ENCODE measurements at places on chromosomes 16 and 17.

GRCh38 chr16:54285414-54286089 lies 1.0 kb downstream of the IRX3 start:
- peak; percentile 13 for DNase-seq

DNA sequence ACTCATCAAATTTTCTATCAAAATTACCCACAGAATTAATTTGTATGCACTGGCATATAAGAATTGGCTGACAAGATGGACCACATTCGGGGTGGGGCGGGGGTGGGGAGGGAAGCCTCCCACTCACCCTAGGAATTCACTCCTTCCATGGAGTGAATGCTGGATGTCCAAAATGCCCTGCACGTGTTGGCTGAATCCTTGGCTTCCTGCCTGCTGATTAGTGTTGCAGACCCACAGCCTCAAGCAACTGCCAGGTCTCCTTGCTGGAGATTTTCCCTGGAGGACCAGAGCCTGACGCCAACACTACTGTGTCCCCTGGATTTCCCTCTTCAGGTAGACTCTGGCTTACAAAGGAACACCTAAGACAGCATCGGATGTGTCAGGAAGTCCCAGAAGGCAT lies 575.7 kb upstream of the CDH11 start:
- no peak for DNase-seq

DNA sequence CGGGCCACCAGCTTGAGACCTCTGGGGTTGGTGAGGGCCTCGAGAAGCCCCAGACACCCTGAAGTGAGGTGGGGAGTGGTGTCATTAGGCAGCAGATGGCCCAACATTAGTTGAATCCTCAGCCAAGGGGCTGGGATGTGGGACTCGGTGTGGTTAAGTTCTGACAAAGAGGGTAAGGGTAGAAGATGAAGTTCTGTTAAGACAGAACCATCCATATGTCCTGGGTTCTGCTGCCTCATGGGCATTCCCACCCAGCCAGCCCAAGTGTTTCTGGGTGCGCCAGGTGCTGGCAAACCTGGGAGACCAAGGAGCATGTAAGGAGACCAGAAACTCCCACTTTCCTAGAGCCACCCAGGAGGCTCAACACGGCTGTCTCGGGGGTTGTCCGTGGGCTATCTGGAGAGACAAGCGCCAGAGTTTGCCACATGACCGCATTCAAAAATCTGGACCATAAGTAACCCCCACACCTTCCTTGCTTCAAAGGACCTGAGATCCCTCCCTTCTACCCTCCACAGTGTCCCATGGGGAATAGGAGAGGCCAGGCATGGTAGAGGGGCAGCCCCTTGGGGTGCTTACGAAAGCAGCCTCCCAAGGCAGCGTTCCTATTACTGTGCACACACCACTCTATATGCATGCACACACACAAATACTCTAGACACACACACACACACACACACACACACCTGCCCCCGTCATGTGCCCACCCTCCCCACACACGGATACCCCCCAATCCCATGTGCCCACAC lies 128.7 kb downstream of the C16orf78 start:
- DNase-seq: no peak

DNA sequence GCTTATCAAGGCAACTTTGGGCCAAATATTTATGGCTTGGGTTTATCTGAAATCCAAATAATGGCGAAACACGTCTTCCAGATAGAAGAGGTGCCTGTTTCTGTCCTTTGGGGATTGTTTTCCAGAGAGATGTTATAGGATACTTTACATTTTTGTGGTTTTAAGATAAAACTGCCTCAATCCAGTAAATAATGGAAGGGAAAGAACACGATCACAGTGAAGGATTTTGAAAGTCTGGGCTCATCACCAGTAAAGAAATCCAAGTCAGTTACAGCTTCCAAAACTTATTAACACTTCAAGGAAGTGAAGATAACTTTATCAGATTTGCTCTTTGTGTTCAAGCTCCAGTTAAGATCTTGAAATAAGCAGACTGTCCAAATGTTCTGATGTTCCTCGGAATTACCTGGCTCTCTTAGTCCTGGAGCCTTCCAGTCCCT lies 30.1 kb downstream of the DNAH2 start:
- DNase-seq: no peak

- no peak for DNase-seq
Measured at GRCh38 chr17:48006936-48007709, 30.5 kb downstream of the COPZ2 start.

DNA sequence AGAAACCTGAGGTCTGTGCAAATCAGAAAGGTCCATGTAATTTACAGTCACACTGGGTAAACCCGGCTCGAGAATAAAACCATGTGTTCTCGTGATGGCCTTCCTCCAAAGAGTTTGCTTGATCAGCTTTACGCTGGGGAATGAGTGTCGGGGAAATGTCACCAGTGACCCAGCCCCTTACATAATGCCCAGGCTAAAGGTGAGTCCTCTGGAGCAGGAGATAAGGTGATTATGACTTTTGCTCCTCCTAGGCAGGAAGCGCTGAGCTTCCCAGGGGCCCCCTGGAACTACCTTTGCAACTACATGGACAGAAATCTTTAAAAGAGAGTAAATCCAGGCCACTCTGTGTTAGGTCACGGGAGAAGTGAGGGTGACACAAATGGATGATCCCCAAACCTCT lies 15.7 kb downstream of the SLC6A4 start:
- no peak for DNase-seq

DNA sequence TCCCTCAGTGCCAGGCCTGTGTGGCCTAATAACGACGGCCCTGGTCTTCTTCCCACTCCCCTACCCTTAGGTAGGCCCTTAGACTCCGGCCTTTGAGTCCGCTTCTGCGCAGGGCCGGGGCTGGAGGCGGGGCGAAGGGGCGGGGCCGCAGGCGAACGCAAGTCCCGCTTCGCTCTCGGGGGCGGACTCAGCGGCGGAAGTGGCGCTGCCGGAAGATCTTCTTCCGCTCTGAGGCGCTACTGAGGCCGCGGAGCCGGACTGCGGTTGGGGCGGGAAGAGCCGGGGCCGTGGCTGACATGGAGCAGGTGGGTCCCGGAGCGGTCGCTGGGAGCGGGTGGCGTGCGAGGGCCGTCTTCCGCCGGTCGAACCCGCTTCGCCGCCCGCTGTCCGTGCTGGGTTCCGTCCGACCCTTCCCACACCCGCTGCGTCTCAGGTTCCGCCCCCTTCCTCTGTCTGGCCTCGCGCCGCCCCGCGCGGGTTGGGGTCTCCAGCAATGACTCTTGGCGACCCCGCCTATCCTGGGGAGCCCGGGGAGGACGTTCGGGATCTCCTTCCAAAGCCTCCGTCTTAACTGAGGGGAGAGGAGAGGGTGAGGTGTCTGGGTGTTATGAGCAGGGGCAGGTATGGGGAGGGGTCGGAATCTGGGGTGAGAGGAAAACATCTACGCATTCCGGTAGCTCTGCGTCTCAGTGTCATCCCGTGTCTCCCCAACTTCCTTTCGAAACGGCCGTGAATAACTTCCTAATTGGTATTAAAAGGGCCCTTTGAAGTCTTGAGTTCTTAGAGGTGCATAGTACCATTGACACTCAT lies at the start of gene STARD3:
STARD3 (plus strand) TSS at position 218 of the 810 bp plus-strand sequence. CDS start 16,388 bp downstream, outside the sequence.
- peak; percentile 91 for DNase-seq

GRCh38 chr16:80403894-80404293 lies 136.9 kb upstream of the DYNLRB2 start:
- DNase-seq: no peak

- peak; percentile 65 for DNase-seq
Measured at GRCh38 chr17:17900615-17901520, 64.1 kb upstream of the SREBF1 start.

DNA sequence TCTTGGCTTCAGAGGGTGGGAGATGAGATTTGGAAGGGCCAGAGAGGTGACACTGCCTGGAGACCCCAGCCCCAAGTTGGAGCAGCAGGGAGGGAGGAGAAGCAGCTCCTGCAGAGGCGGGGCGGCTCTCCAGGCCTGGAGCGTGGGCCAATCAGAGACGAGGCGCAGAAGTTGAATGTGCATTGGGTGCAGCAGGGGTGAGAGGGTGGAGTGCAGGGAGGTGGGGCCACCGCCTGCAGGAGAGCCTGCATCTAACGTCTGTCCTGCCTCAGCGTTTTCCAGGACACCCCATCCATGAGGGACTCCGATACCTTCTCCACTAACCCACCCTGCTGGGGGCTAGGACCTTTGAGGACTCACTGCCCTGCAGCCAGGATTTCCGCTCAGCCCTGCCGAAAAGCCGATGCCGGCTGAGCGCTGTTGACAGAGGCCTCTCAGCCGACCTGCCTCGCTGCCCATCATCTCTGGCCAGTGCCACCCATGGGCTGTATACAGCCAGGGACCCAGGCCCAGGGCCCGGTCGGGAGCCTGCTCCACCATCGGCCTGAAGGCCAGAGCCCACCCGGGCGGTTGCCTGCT lies 146.2 kb downstream of the ENGASE start:
- no peak for DNase-seq

- no peak for DNase-seq
Measured at GRCh38 chr16:89374393-89374960, 115.9 kb downstream of the ANKRD11 start.

- no peak for DNase-seq
Measured at GRCh38 chr17:19753051-19753509, 5.0 kb upstream of the ALDH3A1 start.

- no peak for DNase-seq
Measured at GRCh38 chr17:83187782-83188311, 108.4 kb downstream of the METRNL start.

DNA sequence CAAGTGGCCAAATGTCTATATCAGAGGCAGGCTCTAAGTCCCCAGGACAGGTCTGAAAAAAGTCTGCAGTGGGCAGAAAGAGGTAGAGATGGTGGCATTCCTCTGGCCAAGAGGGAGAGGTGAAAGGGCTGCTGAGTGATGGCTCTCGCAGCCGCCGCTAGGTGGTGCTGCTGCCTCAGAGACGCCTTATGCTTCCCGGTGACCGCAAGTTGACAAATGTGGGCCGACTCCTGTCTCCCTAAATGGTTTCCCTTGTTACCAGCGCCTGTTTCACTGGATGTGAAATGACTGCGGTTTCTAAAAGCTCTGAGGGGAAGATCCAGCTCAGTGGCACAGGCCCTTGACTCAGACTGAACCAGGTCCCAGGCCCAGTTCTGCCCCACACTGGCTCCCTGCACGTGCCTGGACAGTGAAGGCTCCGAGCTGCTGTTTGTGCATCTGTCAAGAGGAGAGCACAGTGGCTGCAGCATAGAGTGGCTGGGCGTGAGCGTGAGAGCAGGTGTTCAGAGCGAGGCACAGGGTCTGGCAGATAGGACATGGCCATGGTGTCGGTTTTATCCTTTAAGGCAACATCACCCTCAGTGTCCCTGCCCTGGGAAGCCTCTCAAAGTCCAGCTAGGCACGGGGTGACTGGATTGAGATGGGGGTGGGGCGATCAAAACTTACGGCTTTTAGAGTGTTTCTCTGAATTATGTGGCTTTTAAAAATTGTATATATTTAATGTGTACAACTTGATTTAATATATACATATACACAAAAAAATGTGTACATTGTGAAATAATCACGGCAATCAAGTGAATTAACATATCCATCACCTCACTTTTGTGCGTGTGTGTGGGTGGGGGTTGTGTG lies 19.9 kb downstream of the CLEC16A start:
- DNase-seq: peak; percentile 71

DNA sequence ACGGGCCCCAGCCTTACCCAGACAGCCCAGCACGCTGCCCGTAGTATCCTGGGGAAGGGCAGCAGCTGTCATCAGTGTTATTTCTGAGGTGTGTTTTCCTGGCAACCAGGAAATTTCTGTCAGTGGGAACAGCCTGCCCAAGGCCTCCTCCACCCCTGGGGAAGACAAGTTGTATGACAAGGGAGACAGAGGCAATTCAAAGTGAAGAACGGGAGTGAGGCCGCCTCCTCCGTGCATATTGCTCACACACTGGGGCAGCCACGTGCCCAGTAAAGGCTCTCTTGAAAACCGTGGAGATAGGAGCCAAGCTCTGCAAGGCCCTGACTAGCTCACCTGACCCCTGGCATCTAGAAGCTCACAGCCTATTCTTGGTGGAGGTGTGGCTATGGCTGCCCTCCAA lies 57.6 kb downstream of the RAI1 start:
- no peak for DNase-seq

- DNase-seq: no peak
Measured at GRCh38 chr17:55709984-55710383, 12.7 kb downstream of the TMEM100 start.

DNA sequence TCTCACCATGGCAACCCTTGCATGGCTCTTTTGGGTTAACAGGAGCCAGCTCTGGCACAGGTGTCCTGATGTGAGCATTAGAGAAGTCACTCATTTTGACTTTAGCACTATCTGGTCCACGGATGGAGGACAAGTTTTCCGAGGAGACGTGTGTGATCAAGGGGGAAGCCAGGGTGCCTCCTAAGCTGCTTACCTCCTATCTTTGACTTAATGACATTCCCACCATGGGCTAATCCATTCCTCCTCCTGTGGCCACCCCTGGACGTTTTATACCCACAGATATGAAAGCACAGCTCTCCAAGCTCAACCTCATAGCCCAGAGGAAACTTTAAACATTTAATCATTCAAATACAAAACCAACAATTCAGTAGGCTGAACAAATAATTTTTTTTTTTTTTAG lies 18.8 kb downstream of the MPP2 start:
- no peak for DNase-seq

DNA sequence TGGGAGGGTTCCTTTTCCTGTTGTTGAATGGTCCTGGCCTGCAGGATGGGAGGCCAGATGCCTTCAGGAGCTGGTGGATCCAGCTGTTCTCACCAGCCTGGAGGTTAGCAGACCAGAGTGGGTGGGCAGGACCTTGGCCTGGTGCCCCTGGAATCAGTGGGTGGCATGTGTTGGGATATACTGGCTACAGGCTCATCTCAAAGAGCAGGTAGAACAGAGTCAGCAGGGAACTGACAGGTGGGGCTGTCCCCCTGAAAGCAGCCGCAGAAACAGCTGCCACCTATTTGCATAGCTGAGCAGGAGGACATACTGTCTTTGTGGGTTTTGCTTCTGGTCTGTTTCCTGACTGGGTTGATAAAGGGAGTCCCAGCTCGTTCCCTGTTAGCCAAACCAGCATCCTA lies 144.1 kb downstream of the RAB11FIP4 start:
- DNase-seq: peak; percentile 27

GRCh38 chr16:62548095-62548494 lies 511.9 kb upstream of the CDH8 start:
- DNase-seq: no peak

DNA sequence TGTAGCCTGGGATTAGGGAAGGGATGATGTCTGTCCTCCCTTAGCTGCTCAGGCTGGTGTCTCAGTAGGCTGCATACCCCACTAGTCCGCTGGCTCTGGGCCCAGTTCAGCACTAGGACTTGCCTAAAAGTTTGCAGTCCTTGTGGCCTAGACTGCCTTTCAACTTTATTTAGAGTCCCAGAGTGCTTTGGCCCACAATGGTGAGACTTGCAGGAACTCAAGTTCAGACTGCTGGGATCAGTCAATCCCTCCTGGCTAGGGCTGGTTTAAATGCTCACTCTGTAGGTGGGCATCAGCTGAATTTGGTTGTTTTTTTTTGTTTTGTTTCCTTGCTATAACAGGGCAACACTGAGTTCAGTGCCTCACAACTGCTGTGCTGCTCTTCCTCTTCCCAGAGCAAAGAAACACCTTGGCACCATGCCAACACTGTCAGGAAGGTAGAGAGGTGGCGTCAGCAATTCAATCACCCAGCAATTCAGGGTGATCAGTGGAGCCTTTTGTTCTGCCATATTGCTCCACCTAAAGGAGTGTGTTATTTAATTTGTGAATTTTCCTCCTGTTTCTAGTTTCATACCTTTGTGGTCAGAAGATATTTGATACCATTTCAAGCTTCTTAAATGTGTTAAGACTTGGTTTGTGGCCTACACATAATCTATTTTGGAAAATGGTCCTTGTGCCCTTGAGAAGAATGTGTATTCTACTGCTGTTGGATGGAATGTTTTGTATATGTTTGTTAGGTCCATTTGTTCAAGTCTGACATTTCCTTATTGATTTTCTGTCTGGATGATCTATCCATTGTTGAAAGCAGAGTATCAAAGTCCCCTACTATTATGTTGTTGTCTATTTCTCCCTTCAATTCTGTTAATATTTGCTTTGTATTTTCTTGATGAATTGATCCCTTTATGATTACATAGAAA lies 284.0 kb upstream of the PMFBP1 start:
- peak; percentile 13 for DNase-seq
